ENCODE measurements at places on chromosomes 6 and 20. TPM values are rescaled to one million over a fixed set of nuclear protein-coding genes. Genes with fewer than 3 reads are reported as not detected.

DNA sequence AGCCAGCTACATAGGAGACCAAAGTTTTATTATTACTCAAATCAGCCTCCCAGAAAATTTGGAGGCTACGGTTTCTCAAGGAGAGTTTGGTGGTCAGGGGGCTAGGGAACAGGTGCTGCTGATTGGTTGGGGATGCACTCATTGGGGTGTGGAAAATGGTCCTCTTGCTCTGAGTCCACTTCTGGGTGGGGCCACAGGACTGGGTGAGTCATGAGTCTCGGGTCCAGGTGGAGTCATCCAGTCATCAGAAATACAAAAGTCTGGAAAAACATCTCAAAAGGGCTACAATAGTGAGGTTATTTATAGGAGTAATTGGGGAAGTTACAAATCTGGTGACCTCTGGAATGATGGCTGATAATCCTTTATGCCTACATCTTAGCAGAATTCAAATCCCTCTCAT is 54.3 kb upstream of the SLC22A16 start:
- no peak for DNase-seq

DNA sequence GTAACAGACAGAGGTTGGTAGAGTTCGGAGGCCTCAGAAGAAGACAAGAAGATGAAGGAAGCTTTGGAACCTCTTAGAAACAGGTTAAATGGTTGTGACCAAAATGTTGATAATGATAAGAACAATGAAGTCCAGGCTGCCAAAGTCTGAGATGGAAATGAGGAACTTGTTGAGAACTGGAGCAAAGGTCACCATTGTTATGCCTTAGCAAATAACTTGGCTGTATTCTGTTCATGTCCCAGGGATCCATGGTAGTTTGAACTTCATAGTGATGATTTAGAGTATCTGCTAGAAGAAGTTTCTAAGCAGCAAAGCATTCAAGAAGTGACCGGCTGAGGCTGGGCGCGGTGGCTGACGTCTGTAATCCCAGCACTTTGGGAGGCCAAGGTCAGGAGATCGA is 11.1 kb upstream of the LSM14B start:
- no peak for DNase-seq

DNA sequence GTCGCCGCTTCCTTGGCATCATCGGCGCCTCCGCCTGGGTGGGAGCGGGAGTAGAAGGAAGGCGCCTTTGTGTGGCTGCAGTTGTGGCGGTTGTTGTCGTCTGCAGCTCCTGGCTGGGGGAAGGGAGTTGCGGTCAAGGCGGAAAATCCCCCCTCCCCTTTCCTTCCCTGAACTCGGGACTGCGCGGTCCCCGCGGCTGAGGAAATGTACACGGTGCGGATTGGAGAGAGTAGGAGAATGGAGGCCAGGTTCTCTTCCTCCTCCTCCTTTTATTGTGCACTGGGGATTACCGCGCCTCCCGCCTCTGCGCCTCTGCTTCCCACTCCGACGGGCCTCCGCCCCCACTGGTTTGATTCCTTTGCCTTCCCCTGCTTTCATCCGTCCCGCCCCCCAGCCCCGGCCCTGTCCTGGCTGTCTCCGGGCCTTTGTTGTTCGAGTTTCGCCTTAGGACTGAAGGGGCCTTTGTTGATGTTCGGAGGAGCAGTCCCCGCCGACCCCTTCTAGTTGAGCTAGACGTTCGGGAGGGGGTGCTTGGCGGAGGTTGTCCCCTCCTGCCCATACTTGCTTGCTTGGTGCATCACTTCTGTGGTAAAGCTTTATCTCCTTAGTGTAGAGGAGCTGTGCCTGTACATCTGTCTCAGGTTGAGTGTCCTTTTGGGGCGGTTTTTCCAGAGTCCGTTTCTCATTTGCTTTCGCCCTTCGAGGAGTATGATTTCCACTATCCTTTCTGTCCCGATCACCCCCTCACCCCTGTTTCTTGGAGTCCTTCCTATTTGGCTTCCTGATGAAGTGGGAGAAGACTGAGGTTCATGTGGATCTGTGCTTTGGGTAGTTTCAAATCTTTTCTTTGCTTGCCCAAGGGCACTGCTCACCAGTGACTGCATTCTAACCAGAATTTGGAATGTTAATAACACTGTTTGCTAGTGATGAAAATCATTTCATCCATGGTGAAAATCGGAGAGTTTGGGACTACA is 764 bp downstream of the ZNF292 start:
- peak; percentile 32 for DNase-seq

DNA sequence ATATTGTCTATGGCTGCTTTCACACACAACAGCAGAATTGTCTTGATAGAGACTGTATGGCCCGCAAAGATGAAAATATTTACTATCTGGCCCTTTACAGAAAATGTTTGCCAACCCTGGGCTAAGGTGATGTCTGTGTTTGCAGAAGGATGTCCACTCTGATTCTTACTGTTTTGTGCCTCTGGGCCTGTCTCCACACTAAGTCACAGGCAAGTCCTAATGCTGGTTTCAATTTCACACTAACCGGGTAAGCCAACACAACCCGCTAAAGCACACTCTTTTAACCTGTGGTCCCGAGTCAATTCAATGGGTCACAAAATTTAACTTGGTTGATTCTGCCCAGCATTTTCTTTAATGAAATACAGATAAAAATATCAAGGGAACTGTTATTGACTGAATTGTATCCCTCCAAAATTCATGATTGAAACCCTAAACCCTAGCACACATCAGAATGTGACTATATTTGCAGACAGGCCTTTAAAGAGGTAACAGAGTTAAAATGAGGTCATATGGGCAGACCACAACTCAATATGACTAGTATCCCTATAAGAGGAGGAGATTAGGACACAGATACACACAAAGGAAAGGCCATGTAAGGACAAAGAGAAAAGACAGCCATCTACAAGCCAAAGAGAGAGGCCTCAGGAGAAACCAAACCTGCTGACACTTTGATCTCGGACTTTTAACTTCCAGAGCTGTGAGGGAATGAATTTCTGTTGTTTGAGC is 78.4 kb downstream of the FYN start:
- DNase-seq, result no peak

GRCh38 chr6:35824552-35825192 is 19.5 kb downstream of the LHFPL5 start:
- DNase-seq, result no peak

GRCh38 chr6:105188251-105188650 is 8.4 kb upstream of the POPDC3 start:
- no peak for DNase-seq

- DNase-seq, result no peak
Observed at GRCh38 chr6:12343440-12344162, 53.4 kb downstream of the EDN1 start.

- DNase-seq, result no peak
Observed at GRCh38 chr6:128303870-128304269, 216.5 kb downstream of the PTPRK start.

DNA sequence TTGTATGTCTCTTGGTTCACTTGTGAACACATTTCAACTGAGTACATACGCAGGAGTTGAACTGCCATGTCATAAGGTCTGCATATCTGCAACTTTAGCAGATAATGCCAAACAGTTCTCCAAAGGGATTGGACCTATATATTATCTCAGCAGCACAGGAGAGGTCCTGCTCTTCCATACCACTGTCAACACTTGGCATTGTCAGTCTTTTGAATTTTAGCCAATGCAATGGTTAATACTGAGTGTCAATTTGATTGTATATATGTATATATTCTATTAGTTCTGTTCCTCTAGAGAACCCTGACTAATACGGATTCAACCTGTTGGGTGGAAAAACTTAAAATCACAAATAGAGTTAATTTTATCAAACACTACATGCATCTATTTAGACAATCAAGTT is 26.1 kb upstream of the ARHGAP18 start:
- no peak for DNase-seq

DNA sequence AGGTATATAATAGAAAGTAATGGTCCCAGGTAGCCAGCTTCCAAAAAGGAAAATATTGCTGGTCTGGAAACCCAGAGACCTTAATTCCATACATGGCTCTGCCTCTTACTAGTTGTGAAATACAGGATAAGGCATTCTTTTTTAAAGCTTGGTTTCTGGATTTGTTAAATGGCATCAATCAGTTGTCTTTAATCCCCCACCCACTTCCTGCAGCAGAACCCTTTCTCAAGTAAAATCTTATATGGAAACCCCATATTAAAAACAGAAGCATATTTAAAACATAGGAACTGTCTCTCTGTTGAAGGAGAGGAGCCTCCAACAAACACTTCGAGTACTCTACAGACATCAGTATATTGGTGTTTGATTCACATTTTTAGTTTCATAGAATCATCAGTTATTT is 6.2 kb upstream of the LCA5 start:
- DNase-seq, result no peak

DNA sequence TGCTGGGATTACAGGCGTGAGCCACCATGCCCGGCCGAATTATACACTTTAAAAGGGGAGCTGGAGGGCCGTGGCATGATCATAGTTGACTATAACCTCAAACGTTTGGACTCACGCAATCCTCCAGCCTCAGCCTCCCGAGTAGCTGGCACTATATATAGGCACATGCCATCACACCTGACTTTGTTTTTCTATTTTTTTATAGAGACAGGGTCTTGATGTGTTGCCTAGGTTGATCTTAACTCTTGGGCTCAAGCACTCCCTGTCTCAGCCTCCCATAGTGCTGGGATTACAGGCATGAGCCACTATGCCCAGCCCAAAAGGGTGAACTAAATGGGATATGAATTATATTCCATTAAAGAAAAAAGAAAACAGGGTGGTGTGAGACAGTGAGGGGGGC is 7.8 kb downstream of the PTGIS start:
- no peak for DNase-seq

DNA sequence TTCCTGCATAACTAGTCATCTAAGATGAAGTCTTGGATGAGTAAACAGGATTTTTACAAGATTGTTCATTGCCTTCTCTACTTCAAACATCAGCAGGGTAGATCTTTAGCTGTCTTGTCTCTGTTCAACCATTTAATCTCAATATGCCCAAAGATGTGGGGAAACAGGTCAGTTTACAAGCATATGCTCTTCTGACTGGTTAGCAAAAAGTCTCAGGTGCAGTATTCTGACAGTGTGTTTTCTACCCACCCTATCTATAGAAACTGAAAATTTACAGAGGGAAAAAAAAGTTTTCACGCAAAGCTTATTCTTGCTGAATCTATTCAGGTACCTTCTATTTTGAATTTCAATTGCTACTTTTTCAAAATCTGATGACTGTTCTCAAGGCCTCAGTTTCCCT is 29.0 kb downstream of the MAP3K5 start:
- no peak for DNase-seq

DNA sequence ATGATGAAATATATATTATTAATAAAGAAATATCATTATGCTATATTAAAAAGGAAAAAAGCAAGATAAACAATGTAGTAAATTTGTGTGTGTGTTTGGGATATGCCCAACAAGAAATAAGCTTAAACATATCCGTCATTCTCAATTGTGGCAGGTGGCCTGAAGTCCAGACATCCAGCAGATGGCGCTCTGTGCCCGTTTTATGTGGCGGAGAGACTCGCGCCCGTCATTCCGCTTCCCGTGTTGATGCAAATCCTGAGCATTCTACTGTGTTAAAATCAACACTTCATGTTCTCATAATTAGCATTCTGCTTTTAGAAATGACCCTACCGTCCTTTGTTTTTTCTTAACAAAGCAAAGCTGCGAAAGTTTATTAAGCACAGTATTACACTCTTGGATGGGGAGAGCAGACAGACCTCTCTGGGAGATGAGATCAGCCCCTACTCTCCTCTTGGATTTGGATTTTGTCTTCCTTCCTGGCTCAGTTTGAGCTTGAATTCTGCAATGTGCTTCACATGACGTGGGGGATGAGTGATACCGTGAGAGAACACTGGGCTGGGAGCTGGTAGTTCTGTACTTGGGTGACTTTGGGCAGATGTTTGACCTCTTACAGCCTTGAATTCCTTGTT is 125.8 kb downstream of the MCHR2 start:
- peak; percentile 57 for DNase-seq

DNA sequence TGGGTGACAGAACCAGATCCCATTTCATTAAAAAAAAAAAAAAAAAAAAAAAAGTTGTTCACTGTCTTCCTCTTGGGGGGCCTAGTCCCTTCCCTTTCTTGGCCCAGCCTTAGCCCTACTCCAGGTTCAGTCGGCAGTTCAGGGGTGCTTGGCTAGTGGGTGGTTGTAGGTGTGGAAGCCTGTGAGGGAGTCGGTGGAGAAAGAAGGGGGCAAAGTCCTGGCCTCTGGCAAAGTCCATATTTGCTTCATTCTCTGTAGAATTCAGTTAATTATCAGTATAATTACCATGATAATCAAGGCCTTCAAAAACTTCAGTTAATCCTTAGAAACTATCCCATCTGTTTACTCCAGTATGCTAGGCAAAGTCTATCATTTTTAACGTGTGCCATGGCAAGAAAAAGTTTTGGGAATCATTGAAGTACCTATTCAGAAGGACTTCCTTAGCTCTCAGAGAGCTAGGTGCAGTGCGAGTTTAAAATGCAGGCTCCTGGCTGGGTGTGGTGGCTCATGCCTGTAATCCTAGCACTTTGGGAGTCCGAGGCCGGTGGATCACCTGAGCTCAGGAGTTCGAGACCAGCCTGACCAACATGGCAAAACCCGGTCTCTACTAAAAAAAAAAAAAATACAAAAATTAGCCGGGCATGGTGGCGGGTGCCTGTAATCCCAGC is 205.7 kb upstream of the ARG1 start:
- DNase-seq, result no peak

DNA sequence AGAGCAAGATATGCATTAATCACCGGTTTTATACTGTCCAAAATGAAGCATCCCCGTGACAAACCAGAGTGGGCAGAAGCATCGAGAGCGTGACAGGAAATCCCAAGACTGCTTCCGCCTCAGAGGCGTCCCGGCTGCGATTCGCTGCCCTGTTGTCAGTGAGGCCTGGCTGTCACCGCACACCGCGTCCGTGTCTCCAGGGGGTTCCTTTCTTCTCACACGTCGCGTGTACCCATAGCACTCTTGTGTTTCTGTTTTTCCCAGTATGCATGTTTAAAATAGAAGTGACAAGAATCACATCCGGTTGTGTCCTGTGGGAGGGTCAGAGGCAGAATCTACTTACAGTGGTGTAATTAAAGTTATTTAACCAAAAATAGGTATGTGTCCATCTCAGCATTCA is 8.3 kb upstream of the ADRM1 start:
- DNase-seq, result no peak

Gene XKR7
- total RNA-seq, result not detected

Gene HLA-DQA1
- total RNA-seq, result not detected

Gene CEP162
- 3.9 TPM for total RNA-seq

Gene CDK5RAP1
- total RNA-seq, result 28.0 TPM

Gene CGA
- total RNA-seq, result 1.5 TPM

Gene DEK
- 73.6 TPM for total RNA-seq

Gene TMEM74B
- total RNA-seq, result not detected

Gene SLC12A5
- not detected for total RNA-seq

Gene SEL1L2
- total RNA-seq, result not detected

All from HFFc6 (cell line).